Fibroblast of lung (primary cell): ENCODE measurements at places on chromosomes 7 and 10.

DNA sequence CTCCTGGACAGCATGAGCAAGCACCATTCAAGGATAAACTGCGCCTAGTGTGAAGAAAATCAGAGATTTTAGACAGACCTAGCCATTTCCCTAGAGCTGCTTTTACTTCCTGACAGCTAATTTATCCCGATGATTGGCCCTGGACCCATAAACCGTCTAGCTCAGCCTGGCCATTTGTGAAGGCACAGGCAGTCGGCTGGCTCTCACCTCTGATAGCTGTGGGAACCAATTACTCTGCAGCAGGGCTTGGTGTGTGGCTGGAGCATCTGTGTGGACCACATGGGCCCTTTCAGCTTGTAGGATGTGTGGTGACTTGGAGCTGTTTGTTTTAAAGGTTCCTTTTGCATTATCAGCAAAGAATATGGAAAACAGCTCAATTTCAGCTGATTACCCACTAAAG is 111.1 kb upstream of the NPY start:
- no peak for DNase-seq

DNA sequence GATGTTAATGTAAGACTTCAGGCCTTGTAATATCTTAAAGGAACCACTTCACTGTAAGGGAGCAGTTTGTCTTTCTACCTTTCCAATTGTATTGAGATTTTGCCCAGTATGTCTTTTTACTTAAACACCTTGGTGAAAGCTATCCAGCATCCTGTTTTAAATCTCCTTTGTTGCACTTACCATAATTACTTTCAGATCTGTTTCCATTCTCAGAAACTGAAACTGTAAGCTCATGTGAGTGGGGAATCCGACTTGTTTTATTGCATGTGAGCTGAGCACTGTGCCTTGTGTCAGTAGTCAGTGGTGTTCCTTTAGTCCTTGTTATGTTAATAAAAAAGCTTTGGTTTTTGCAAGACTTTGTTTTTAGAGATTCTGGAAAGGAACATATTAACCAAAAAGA is 42.2 kb downstream of the BMPR1A start:
- peak; percentile 41 for DNase-seq

DNA sequence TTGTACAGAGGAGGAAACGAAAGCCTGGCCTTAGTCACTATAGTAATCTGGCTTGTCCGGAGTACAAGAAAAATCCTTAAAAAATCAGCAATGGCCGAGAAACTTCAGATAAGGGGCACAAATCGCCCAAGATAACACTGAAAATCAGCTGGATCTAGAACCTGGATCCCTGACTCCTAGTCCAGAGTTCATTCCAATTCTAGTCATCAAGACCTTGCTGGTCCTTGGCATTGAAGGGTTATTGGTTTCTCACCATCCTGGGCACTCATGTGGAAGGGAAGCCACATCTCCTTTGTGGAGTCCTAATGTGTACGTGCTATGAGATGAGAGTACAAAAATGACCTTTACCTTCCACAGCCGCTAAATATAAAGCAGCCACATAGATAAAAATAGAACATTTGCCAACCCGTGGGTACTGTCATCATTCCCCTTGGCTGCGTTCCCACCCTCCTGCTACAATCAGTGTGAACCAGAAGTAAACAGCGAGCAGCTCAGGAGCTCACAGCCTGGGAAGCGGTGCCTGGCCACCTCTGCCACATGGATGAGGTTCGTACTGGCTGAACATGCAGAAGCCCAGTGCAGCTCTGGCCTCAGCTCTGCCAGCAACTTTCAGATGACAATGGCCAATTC is 116.0 kb upstream of the PDLIM1 start:
- peak; percentile 26 for DNase-seq

DNA sequence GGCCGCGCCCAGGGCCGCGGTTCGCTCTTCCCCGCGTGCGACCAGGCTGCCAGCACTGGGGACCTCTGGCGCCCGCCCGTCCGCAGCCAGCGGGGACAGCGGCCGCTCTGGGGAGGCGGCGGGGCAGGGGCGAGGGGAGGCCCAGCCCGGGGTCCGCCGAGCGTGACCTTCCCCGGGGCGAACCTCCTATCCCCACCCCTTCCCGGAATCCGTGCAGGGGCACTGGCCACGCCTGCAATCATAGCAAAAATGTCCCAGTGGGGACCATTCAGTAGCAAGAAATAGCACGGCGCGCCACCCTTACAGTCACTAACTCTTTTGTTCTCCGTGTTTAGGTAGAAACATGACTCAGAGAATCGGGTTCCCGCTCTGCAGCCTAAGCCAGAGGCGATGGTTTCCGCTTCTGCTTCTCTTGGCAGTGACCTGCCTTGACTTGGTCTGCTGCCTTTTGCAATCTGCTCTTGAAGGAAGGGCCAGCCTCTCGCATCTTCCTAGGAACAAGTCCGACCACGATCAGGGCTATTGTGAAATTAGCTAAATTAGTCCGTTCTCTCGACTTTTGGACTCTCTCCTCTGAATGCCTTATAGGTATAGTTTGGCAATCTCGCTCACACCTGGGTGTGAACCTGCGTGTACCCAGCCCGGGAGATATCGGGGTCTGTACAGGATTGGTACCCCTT is 79.3 kb upstream of the ACBD5 start:
- DNase-seq, result peak; percentile 63

GRCh38 chr10:60235001-60235400 is 154.7 kb downstream of the ANK3 start:
- peak; percentile 70 for DNase-seq

DNA sequence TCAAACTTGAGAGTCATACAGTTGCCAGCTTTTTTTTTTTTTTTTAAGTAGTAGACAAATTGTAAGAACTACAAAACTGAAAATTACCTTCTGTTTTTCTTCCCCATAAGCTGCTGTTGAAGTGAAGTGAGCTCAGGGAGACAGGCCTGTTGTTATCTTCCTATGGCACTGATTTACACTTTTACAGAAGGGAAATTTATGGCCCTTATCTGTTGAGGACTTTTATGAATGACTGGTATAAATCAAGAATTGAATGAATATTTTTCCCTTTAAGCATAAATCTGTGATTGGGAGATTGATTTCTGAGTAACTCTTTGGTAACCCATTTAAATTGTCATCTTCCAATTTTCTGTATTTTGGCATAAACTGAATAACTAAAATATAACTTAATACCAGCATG is 124.0 kb downstream of the SDK1 start:
- DNase-seq, result no peak

- DNase-seq, result no peak
Measured at GRCh38 chr7:131212114-131212513, 115.6 kb upstream of the MKLN1 start.

- DNase-seq, result no peak
Measured at GRCh38 chr7:30147223-30147622, 12.4 kb downstream of the MTURN start.

DNA sequence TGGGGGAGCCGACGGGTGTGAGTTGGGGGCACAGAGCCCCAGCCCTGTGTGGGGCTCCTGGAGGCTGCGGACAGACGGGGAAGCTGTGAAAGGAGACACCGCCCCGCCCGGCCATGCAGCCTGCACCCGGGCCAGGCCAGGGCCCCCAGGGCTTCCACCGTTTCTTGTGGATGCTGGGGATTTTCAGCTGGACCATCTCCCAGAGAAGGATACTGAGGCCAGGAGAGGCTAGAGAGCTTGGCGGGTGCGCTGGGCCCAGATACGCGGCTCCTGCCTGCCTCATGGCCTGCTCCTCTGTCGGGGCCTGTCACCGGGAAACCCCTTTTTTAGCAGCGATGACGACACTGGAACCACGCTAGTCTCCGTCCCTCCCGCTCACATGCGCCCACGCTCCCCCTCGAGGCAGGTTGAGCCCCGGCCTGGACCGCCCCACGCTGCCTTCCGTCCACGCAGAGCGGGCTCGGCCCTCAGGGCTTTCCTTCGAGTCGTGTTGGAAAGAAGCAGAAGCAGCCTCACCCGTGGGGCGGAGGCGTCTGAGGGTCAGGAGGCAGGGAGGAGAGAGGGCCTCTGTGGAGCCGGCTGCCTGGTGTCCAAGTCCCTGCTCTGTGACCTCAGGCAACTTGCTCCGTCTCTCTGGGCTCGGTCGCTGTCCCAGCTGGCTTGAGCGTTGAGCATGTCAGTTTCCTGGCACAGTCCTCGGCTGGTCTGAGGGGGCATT is 11.7 kb downstream of the TMEM184A start:
- DNase-seq, result no peak

GRCh38 chr10:71575451-71575850 is 144.1 kb downstream of the C10orf105 start:
- DNase-seq, result no peak

DNA sequence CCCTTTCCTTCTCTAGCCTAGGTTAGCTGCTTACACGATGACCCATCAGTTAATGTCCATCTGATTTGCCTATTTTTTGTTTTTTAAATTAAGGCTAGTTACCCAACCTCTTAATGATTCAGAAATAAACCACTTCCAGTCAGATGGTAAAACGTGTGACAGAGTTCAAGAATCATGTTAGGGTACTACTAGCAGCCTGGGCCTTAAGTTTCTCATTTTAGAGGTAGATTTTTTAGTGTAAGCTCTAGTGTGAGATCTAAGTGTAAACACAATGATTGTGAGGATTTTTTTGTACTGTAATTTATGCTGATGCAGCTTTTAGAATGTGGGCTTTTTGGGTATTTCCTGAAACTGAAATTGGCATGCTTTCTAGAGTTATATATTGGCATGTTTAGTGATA is 130.0 kb downstream of the CDK14 start:
- DNase-seq, result peak; percentile 41

GRCh38 chr7:103690242-103690974 is 244.4 kb upstream of the SLC26A5 start:
- DNase-seq, result no peak

- no peak for DNase-seq
Measured at GRCh38 chr7:18975689-18976280, 141.7 kb downstream of the TWIST1 start.

GRCh38 chr7:71911051-71911450 is 501.1 kb downstream of the CALN1 start:
- DNase-seq, result no peak

- DNase-seq, result no peak
Measured at GRCh38 chr10:107859065-107859464, 694.6 kb upstream of the SORCS1 start.

- peak; percentile 93 for DNase-seq
Measured at GRCh38 chr10:62354916-62355315, 19.3 kb upstream of the ZNF365 start.

DNA sequence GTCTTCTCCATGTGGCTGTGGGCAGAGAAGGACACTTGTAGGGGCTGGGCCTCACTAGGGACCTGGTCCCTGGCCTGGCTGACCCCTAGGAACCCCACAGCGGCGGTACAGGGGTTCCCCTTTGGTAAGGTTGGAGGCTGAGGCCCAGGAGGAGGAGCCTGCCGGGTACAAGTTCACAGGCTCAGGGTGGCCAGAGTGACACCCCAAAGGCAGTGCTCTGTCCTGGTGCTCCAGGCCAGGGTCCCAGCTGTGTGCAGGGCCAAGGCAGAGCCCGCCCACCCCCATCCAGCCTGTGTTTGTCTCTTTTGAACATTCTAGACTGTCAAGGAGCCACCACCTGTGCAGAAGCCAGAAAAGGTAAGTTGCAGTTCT is 23.3 kb downstream of the ANTXRL start:
- DNase-seq, result no peak

- no peak for DNase-seq
Measured at GRCh38 chr10:72808001-72808400, 85.5 kb upstream of the OIT3 start.

DNA sequence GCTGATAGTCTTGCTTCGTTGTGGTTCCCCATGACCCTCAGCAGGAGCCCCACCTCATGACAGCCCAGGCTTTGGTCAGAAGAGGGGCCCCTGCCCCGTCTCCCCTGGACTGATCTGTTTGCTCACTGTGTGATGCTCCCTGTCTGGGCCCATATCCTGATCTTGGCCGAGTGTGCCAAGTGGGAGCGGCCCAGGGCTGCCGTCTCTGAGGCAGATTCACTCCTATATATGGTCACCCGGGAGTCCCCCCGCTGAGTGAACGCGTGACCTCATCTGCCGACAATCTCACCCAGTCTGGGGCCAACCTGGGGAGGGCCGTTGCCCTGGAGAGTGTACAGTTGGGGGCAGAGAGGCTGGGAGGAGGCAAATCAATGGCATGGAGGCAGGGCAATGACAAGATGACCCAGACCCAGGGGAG is 34.5 kb downstream of the PPIF start:
- peak; percentile 82 for DNase-seq

DNA sequence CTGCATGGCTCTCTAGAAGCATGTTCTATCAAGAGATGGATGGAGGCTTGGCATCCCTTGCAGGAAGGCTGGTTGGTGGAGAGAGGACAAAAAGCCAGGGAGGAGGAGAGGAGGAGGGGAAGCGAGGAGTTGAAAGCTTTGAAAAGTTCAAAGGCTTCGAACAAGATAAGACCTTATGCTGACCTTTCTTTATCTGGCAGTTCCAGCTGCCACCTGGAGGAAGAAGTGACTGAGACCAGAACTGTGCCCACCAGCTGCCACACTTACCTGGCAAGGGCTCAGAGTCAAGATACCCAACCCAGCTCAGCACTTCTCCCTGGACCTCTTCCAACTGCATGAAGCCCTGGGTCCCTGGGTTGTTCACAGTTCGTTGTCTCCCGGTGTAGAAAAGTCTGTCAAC is 14.8 kb downstream of the CCL24 start:
- DNase-seq, result no peak

- DNase-seq, result no peak
Measured at GRCh38 chr7:144508702-144509101, 105.2 kb upstream of the NOBOX start.

DNA sequence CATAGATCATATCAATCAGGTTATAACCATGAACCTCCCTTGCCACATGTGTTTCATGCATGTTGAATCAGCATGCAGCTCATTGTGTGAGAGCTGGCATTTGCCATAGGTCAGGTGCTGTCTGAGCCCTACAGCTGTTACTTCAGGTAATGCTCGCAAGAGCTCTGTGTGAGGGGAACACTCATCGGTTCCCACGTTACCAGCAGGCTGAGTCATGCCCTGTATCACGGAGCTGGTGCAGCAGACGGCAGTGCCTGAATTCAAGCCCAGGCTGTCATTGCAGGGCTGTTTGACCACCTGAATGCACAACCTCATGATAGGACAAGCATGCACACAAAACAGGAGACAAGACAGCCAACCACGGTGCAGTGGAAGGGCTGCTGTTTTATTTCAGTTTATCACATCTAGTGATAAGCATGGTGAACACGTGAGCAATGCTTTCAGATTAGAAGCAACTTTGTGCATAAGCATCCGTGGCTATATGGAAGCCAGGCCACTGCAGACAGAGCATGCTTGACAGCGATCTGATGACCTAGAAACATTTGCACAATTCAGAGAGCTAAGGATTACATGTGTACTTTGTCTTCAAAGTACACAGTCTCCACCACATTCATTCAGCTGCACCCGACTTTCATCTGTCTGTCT is 56.4 kb upstream of the PFKP start:
- no peak for DNase-seq
